ENCODE measurements at places on chromosomes 2 and 18.

GRCh38 chr2:222837643-222838056, 23.2 kb upstream of the ACSL3 start:
- no peak for DNase-seq

DNA sequence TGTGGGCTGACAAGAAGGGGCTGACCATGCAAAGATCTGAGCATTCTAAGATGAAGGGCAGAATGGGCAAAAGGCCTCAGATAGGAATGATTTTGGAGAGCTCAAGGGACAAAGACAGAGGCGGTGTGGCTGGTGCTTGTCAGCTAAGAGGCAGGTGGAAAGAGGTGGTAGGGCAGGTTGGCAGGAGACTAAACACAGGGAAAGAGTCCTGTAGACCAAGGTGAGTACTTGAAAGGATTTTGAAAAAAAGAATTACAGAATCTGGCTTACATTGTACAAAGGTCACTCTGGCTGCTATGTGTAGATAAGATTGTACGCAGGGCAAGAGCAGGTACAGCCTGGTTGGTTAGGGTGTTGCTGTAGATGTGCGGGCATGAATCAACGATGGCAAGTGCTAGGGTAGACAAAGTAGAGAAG, 50.6 kb downstream of the STK39 start:
- no peak for DNase-seq

DNA sequence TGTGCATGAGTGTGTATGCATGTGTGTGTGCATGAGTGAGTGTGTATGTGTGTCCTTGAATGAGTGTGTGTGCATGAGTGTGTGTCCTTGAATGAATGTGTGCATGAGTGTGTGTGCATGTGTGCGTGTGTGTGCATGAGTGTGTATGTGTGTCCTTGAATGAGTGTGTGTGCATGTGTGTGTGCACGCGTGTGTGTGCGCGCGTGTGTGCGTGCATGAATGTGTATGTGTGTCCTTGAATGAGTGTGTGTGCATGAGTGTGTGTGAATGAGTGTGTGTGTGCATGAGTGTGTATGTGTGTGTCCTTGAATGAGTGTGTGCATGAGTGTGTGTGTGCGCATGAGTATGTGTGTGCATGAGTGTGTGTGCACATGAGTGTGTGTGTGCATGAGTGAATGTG, 271.9 kb downstream of the RNF144A start:
- no peak for DNase-seq

GRCh38 chr2:47389692-47390091, 13.3 kb upstream of the MSH2 start:
- DNase-seq, result no peak

GRCh38 chr2:31296641-31297287, 62.8 kb downstream of the EHD3 start:
- DNase-seq, result no peak

- DNase-seq, result no peak
Observed at GRCh38 chr2:86360776-86361175, 23.4 kb upstream of the REEP1 start.

- DNase-seq, result no peak
Observed at GRCh38 chr18:5419030-5419429, 123.5 kb upstream of the ZBTB14 start.

GRCh38 chr2:136108463-136108862, 9.5 kb downstream of the CXCR4 start:
- DNase-seq, result no peak

GRCh38 chr2:235842941-235843340, 325.2 kb downstream of the GBX2 start:
- no peak for DNase-seq

Data from naive B cell (primary cell).